ENCODE measurements at places on chromosomes 1 and 21.

GRCh38 chr1:228514421-228514820, 27.2 kb downstream of the RNF187 start:
- DNase-seq = no peak

DNA sequence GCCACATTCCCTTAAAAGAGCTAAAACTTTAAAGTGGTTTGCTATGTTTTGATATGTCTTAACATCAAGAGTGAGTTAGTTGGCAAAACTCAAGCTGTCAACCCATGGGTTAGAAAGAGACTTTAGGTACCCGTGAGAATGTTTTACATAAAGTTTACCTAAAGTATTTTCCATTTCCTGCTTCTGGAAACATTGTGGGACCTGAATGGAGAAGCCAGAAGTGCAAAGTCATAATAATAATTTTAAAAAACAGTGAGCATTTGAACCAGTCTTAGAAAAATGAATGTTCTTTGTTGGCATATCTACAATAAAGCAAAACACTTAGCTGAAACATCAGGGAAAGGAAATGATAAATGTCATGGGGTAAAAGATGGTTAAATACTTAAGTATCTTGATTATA, 34.8 kb downstream of the LRRC8C start:
- no peak for DNase-seq

DNA sequence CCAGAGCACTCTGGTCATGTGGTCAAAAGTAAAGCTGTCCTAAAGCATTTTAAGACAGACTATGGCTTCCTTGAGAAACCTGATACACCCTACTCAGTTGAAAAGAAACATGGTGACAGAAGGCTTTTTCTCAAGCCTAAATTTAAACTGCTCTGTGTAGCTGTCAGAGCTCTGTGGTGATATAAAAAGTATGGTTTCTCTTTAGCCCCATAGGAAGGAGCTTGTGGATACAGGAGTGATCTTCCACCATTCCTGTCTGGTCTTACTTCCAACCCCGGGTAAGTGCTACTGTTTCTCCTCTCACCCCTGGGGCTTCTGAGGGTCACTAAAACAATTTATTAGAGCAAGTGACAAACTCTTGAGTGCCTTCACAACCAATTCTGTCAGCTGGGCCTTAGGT, 8.5 kb downstream of the TP53BP2 start:
- DNase-seq = no peak

DNA sequence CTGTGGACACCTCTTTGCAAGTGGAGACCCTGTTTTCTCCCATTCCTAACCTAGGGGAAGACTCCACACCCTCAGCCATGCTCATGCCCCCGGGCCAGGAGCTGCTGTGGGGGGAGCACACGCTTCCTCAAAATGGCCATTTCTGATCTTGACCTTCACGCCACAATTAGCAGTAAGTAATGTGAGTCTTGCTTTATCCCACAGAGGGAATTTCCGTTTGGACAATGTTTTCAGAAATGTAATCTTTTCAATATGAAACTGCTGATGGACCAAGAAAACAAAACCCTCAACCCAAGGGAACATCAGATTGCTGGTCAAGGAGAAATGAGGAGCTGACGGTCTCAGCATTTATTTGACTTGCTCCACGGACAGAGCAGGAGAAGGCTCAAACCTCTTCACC, 8.3 kb upstream of the KCNE1 start:
- no peak for DNase-seq

DNA sequence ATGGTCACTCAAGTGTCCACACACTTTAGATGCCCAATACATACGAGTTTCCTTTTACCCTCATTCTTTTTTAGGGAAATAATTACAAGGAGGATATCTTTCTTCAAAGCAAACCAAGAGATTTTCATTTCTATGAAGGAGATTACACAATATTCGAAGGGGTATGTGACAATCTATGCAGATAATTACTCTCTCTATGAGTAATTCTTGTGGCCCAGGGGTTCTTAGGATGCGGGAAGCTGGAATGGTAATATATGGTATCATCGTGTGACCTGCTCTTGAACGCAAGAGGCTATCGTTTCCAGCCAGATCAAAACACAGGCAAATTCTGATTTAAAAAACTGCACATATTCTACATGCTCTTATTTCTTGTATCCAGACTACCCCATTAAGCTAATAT, 14.6 kb downstream of the DSCAM start:
- DNase-seq = no peak

DNA sequence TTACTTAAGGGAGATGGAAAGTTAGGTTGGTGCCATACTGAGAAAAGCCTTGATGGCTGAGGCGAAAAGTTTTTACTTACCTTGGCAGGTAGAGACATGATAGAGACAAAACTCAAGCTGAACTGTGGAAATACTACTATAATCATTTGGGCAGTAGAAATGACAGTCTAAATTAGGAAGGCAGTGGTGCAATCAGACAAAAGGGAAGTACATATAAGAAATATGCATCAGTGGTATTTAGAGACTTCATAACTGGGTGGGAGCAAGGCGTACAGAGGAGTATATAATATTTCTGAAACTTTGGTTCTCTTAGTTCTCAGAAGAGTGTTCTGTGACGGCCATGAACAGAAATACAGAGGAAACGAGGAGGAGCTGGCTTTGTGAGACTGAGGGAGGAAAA, 2.4 kb upstream of the CEP350 start:
- DNase-seq = no peak

DNA sequence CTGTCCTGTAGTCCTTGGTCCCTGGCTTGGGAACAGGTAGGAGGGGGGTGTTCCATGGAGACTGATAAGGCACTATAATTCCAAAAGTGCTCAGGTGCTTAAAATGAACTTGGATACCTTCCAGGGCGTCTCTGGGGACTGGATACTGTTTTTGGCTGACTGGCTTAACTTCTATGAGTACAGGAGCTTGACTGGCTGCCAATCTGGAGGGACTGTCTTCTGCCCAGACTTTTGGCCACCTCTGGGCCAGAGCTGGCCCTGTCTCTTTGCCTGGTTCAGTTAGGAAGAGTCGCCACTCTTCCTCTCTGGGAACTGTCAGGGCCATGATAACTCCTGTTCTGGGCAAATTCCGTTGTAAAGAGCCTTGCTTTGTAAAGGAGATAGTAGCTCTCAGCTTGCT, 407.0 kb downstream of the TGFB2 start:
- no peak for DNase-seq

GRCh38 chr1:200178340-200178739, 150.8 kb downstream of the NR5A2 start:
- DNase-seq = no peak

DNA sequence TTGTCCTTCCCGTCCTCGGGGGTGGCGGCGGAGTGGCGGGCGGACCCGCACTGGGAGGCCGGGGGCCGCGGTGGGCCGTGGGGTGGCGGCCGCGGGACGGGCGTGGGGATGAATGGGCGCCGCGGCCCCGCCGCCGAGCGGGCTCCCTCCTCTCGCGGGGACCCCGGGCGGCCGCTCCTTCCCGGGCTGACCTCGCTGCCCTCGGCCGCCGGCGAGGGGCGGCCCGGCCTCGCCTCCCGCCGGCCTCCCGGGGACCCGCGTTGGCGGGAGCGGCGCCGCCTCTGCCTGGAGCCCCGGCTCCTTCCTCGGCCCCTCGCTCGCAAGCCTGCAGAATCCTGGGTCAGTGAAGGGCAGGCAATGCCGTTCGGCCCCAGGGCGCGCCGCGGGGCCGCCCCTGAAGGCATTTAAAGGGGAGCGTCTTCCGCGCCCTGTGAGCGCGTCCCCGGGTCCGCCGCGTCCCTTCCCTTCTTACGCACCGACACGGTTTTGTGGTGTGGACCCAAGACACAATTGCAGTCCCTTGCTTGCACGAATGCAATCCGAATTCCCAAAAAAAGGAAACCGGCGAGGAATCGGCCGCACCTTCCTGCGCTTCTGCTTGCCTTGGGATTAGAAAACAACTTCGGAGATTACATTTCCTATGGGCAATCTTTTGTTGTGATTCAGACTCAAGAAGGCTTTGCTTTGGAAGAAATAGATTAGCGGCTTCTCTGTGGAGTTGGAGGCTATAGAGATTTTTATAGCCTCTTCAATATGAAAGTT, 776 bp downstream of the ITSN1 start:
- DNase-seq = peak; percentile 4

DNA sequence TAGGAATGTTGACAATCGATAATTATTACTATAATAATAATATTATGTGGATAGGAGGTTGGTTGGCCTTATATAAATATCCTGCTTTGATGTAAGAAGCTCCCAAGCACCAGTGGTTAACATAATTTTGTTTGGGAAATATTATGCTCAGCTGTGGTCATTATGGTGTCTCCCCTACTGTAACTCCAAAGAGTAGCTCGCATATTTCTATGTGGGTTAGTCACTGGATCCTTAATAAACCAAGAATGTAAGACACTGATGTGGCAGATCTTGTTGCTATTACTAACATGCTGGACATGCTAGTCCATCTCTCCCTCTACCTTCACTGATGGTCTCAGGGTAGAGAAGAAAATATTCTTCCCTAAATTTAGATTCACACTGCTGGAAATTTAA, 79.2 kb upstream of the RALGPS2 start:
- no peak for DNase-seq

All from stimulated activated CD8-positive, alpha-beta memory T cell treated with anti-CD3 and anti-CD28 coated beads, Interleukin-12 subunit alpha, Interleukin-12 subunit beta, amount 100 ng/mL, for 4 hours (primary cell).